ENCODE measurements at places on chromosomes 1 and 21.

DNA sequence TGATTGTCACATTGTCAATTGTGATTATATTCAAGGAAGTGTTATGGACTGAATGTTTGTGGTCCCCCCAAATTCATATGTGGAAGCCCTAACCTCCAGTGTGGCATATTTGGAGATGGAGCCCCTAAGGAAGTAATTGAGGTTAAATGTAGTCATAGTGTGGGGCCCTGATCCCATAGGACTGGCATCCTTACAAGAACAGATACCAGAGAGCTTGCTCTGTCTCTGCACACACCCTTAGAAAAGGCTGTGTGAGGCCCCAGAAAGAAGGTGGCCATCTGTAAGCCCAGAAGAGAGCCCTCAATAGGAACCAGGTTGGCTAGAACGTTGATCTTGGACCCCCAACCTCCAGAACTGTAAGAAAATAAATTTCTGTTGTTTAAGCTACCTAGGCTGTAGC is 28.1 kb downstream of the VANGL1 start:
- H3K4me3 ChIP-seq = no peak overlapping the region
- H3K27me3 ChIP-seq = no peaks in the 10 kb centered on the region
- peaks cover 14% of the 10 kb centered on the region for H3K36me3 ChIP-seq
- no peak overlapping the region for H3K27ac ChIP-seq
- peaks cover 2% of the 10 kb centered on the region for H3K4me1 ChIP-seq

DNA sequence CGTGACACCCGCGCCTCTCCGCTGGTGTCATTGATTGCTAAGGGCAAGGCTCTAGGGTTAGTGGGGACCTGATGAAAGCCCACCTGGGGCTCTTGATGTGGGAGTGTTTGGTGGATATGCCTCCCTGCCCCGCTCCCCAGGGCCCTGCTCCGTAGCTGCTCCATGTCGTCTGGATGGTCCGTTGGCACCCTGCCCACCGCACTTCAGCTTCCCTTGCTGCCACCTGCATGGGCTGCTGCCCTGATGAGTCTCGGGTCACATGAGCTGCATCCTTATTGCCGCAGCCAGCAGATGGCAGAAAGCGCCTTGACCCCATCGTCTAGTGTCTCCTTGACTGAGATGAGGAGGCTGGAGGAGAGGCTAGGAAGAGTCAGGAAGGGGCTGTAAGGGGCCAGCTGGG is 439.4 kb downstream of the CAMTA1 start:
- no peak for DNase-seq
- no peak overlapping the region for H3K4me3 ChIP-seq
- no peak overlapping the region for H3K27ac ChIP-seq
- no peaks in the 10 kb centered on the region for H3K36me3 ChIP-seq

- H3K27ac ChIP-seq = peak overlapping the region; percentile 71
- peak; percentile 17 for DNase-seq
- H3K36me3 ChIP-seq = no peaks in the 10 kb centered on the region
- H3K4me3 ChIP-seq = peak overlapping the region; percentile 41
- H3K4me1 ChIP-seq = peaks cover 12% of the 10 kb centered on the region
Observed at GRCh38 chr1:47229886-47230691, 1.9 kb downstream of the TAL1 start.

DNA sequence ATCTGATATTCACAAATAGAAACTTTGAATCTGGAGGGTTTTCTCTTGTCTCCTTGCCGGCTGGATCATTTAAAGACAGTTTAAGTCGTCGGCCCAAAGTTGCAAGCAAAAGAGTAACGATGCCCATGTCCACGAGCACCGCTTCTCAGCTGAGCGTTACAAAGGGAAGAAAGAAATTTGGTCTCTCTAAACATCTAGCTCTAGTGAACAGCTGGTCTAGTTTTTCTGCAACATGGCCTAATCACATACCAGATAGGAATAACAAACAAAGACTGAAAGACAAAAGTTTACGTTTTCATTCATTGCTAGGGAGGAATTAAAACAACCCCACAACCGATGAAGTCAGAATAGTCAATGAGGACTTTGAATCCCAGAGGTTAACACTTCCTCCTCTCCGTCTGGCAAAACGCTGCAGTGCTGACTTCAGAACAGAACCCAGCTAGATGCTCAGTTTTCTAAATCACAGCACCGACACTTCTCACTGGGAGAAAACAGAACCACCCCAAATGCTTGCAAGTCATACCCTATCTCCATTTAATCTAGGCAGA is 69.4 kb downstream of the NTPCR start:
- H3K4me3 ChIP-seq = no peak overlapping the region
- H3K27ac ChIP-seq = no peak overlapping the region
- H3K36me3 ChIP-seq = no peaks in the 10 kb centered on the region
- H3K27me3 ChIP-seq = no peaks in the 10 kb centered on the region
- peak; percentile 26 for DNase-seq

DNA sequence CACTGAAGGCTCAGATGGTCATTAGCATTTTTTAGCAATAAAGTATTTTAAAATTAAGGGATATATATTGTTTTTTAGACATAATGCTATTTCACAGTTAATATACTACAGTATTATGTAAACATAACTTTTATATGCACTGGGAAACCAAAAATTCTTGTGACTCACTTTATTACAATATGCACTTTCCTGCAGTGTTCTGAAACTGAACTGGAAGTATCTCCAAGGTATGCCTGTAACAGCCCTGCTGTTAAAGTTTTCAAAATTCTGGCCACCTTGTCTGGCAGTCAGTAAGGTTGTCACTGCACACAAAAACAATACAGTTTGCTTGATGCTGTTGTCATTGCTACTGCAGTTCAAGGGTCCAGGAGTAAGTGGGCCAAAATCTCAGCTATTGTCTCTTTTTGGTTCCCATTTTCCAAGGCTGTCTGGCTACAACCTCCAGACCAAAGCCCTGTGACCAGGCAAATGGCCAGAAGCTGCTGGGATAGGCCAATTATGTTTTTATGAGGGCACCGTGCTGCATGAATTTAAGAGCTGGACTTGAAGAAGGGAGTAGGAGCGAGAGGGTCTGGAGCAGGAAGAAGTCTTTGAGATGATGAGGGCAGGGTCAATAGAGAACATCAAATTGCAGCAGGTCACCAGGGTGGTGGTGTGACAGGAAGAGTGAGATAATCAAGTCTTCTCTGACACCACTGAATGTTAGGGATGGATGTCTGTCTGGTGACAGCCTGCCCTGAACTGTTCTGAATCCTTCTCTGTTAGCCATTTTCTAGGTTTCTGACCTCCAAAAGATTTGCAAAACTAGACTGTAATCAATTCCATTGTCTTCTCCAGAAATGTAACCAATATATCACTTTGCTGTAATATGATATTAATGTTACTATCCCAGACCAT is 82.3 kb upstream of the CACHD1 start:
- no peaks in the 10 kb centered on the region for H3K4me1 ChIP-seq
- H3K27me3 ChIP-seq = no peaks in the 10 kb centered on the region
- H3K27ac ChIP-seq = no peak overlapping the region
- H3K36me3 ChIP-seq = no peaks in the 10 kb centered on the region

Data from lung (tissue), 17 donors.